ENCODE measurements at places on chromosomes 7 and 10.

- DNase-seq, result peak; percentile 89
Observed at GRCh38 chr10:80158598-80159127, 26.1 kb downstream of the PLAC9 start.

DNA sequence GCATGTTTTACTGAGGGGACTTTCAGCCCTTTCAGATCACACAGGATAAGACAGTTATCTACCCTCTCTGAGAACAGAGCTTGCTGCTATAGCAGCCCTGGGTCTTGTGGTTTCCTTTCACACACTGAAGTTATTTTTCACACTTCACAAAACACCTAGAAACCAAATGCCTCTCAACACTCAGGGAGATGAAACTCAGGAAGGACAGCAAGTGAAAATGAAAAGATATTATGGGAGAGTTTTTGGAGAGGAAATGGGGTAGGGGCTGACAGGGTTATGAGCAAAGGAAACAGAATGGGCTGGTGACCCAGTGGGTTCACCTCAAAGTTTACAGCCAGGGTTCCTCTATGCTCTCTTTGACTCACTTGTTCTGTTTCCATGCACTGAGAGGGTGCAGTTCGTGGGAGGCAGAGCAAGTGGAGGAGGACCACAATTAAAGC, 17.0 kb upstream of the GIMAP2 start:
- no peak for DNase-seq

- DNase-seq, result peak; percentile 49
Observed at GRCh38 chr7:34837801-34838201, 179.8 kb downstream of the NPSR1 start.

DNA sequence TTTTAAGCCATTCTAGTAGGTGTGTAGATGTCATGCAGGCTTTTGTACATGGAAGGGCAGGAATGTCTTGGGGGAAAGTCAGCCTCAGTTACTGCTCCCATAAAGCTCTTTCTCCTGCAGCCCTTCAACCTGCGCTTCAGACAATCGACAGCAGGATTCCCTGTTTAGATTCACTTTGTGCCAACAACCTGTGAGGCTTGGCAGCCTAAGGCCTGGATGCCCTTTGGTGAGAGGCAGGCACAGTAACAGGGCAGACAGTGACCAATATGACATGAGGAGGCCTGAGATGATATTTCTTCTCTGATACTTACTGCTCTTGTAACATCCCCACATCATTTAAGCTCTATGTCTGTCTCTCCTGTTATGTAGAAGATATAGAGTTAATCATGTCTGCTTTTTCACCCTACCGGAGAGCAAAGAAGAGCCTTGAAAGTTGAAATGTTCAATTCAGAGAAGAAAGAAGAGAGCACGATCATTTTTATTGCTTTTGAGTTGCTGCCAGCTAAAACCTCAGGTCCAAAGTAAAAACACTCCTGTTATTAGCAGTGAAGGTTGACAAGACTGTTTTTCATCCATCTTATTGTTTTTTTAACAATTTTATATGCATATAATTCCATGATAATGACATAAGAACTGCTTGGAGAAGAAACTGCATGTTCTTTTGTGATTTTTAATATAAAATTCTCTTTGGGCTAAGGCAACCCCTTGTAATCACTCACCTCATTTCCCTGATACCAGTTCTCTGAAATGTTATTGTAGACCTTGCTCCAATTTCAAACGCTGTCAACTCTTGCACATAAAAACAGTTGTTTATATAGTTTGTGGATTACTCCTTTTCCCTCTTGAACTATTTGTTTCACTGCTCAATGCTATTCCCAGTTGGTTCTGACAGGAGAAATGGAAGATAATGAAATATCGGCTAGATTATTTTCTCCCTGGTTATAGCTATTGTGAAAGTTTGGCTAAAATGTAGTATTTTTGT, 140.9 kb downstream of the GALNT17 start:
- no peak for DNase-seq

- no peak for DNase-seq
Observed at GRCh38 chr7:7399707-7400106, 136.0 kb downstream of the COL28A1 start.

DNA sequence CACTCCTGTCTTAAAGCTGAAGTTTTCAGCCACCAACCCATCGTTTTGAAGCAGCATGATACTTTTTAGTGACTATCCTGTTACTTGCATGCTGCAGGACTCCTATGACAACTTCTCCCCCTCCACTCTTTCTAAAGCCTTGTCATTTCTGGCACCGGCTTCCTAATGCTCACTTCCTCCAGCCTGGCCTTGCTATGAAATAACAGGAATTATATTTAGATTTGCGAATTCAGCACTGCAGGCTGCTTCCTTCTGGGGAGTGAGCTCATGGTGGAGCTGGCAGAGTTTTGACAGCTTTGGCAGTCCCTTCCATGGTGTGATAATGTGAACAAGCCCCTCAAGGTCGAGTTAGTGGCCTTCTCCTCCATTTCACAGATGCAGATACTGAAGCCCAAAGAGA, 13.4 kb downstream of the BLNK start:
- DNase-seq, result no peak

Data from H54 (cell line).